Stimulated activated effector memory CD8-positive, alpha-beta T cell treated with anti-CD3 and anti-CD28 coated beads, Interleukin-12 subunit alpha, Interleukin-12 subunit beta, amount 100 ng/mL, for 72 hours (primary cell): ENCODE measurements at places on chromosomes 16 and 17.

- DNase-seq = no peak
Observed at GRCh38 chr16:85033171-85033570, 5.6 kb downstream of the KIAA0513 start.

DNA sequence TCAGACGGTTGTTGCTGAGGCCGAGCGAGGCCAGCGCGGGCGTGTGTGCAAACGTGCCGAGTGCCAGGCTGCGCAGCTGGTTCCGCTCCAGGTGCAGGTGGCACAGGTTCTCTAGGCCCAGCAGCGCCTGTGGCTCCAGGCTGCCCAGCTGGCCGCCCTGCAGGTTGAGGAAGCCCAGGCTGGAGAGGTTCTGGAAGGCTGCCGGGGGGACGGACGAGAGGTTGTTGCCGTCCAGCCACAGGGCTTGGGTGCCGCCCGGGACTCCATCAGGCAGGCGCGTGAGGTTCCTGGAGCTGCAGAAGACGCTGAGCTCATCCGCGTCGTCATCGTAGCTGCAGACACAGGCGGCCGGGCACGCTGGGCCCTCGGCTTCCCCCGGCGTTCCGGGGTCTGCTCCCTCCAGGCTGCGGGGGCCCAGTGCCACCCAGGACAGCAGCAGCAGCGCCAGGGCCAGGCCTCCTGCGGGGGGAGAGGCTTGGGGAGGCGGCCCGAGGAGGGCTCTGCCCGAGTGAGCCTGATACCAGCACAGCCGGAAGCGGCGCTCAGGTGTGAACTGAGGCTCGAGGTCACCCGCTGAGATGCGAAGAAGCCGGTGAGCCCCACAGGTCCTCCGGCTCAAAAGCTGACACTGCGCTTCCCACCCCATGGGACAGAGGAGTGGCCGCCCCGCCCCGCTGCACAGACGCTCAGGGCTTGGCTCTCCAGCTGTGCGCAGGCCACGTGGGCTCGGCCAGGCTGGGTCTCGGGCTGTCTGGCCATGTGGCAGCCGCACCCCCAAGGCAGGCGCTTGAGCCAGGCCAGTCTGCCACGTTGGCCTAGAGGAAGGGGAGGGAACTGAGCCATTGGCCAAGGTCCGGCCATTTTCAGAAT is 1.3 kb downstream of the IGFALS start:
- no peak for DNase-seq

DNA sequence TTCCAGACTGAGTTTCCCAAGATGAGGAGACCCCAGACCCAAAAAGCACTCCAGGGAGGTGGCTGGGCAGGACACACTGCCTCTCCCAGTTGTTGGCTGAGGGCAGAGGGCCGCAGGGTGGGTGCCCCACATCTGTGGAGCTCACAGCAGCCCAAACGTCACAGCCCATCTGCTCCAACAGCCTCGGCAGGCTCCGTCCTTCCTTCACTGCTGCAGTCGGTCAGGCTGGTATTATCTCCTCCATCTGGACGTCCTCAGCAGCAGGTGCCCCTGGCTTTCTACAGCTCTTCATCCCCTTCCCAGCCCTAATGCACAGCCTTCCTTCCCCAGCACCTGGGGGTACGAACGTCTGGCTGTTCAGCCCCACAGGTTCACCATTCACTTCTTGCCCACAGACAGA is 55.2 kb downstream of the PRMT7 start:
- DNase-seq = no peak

GRCh38 chr17:27306276-27306835 is 12.4 kb downstream of the WSB1 start:
- DNase-seq = no peak

DNA sequence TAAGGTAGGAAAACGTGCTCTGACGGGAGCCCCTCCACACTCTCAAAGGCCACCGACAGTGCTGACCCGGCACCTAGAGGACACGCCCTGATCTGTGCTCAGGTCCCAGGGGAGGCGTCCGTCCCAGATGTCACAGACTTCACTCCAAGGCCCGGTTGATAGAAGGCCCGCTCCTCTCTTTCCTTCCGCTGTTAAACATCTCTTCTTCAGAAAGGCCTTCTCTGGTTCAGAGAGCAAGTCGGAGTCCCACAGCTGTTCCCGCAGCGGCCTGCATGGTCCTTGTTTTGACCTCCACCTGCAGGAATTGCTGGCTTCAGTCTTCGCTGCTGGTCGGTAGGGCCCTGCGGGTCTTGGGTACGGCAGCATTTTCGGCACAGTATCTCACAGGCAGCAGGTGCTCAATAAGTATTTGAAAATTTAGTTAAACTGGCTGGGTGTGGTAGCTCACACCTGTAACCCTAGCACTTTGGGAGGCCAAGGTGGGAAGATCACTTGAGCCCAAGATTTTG is 88.5 kb downstream of the MRC2 start:
- no peak for DNase-seq

DNA sequence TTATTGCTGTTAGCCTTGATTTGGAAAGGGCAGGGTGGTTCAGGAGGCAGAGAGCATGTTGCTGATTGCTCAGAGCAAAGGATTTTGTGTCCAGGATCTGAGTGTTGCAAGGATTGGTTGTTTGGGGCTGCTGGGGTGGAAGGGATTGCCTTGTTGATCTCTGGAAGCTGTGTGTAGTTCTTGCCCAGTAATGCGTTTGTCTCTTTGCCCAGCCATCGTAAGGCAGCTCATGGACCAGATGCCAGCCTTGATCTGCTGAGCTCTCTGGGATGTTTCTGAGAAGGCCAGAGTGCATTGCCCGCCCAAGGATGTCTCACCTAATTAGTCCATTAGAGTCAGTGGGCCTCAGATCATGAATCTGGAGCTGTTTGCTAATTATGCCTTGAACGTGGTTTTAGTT is 33.6 kb downstream of the NKD1 start:
- DNase-seq = no peak

- DNase-seq = no peak
Observed at GRCh38 chr16:15981382-15981781, 32.0 kb downstream of the ABCC1 start.

DNA sequence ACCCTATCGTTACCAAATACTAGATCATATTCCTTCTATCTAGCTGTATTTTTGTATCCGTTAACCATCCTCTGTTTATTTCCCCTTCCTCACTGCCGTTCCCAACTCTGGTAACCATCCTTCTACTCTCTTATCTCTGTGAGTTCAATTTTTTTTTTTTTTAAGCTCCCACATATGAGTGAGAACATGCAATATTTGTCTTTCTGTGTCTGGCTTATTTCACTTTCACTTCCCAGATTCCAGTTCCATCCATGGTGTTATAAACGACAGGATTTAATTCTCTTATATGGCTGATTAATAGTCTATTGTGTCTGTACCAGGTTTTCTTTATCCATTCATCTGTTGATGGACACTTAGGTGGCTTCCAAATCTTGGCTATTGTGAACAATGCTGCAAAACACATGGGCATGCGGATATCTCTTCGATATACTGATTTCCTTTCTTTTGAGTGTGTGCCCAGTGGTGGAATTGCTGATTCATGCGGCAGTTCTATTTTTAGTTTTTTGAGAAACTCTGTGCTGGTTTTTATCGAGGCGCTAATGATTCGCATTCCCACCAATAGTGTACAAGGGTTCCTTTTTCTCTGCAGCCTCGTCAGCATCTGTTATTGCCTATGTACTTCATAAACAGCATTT is 599.6 kb downstream of the TMEM114 start:
- DNase-seq = no peak

DNA sequence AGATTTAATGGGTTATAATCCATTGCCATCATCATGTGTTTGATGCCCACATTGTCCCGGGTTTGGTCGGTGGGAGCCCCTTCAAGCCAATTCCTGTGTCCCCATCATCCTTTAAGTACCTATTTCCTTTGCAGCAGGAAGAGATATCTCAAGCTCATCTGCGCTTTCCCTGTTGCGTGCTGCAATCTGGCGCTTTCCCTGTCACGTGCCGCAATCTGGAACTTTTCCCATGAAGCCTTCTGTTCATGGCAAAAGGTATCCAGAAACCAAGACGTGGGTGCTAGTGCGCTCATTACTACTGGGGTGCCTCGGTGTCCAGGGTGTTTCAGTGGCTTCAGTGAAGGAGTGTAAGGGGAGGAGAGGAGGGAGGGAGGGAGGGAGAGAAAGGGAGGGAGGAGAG is 174.6 kb upstream of the ZNF469 start:
- no peak for DNase-seq

- no peak for DNase-seq
Observed at GRCh38 chr17:45009676-45010467, 41.6 kb downstream of the DCAKD start.

DNA sequence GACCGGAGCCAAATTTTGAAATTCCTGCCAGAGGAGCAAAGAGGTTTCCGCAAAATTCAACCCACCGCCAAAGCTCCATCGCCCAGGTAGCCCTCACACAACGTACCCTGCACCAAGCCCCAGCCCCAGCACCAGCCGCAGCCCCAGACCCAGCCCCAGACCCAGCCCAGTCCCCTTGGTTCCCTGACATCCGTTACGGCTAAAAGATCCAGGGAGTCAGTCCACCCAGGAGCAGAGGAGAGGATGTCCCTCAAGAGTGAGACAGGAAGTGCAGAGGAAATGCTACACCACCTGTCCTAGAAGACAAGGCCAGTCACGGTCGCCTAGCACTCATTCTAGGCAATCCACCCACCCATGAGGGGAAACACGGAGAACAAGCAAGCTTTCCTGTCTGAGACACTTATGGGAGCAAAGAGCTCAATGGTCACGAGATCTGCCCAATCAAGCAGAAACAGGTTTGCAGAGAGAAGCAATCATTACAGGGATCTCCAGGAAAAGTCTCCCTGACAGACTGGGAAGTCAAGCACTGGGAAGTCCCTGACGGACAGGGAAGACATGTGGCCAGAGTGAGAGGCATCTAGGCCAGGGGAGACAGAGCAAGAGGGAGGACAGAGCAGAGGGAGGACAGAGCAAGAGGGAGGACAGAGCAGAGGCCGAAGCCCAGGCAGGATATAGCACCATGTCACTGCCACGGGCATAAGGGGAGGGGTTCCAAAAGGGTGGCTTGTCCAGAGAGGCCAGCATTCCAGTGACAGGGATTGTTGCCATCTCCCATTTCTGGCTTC is 15.0 kb upstream of the KCNJ18 start:
- DNase-seq = no peak

DNA sequence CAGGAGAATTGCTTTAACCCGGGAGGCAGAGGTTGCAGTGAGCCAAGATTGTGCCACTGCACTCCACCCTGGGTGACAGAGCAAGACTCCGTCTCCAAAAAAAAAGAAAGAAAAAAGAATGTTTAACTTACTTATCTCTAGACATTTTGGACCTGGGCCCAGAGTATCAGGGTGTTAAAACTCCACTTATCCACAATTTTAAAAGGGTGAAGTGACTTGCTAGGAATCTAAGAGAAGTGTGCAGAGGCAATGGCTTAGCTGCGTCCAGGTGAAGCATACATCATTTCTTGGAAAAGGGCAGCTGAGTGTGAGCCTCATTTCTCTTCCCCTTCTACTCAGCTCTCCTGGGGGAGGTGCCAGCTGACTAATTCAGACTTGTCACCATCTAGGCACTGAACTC is 25.1 kb downstream of the ALDH3A2 start:
- no peak for DNase-seq

DNA sequence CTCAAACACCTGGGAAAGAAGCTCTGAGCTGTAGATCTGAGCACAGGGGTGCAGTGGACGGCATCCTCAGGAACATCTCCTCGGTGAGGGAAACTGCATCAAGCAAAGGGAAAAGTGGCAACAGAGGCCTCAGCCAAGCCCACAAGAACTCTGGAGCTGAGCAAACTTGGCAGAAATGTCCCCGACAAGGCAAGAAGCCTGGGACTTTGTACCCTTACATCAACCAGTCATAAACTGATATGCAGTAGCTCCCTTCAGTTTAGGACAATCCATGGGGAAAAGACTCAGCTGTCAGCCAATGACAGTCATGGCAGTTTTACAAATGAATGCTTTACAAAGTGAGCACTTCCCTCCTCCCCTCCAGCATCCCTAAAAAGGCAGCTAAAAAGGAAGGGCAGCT is 210.0 kb upstream of the DYNLRB2 start:
- no peak for DNase-seq

DNA sequence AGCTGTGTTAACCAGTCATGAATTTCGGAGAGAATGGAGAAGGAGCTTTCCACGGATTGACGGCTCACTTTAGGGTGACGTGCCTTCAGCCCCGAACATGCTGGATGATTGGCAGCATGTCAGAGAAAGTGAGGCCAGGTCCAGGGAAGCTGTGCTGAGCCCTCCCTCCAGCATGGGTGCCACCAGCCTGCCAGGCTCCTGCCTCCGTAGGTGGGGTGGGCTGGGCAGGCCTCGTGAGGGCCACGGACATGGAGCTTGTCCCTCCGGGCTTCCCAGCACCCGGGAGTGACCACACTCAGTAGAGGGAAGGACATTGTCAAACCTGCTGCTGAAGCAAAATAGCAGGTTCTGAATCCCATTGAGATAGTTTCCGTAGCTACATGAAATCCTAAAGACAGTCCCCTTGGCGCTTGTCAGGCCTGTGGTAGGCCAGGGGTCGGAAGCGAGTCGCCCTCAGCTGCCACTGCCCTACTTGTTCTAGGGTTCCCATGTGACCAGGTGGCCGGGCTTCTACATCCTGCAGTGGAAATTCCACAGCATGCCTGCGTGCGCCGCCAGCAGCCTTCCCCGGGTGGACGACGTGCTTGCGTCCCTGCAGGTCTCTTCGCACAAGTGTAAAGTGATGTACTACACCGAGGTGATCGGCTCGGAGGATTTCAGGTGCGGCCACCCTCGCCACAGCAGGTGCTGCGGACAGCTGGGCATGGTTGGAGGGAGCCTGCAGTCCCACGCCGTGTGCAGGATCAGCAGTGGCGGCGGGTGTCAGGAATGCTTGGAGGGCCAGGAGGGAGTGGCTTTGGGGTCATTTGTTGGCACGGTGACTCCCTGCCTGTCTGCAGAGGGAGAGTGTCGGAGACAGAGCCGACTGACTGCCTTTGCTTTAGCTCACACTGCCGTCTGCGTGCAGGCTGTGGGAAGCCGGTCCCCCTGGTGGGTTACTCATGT is 72.3 kb downstream of the SEC14L1 start:
- DNase-seq = no peak

DNA sequence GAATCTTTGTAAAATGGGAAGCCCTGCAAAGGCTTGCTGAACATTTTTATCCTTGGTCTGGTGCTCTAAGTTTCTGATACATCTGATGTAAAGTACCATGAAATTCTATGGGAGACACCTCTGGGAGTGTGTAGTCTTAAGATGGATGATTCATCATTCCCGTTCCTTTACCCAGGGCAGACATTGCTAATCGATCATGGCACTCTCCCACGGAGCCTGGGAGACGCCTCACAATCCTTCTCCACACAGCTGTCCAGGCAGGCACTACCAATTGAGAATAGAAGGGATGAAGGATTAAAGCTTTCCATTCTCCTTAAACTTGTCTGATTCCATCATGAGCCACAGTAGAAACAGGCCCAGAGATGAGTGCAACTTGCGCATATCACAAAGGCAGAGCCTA is 144.8 kb downstream of the GSG1L start:
- no peak for DNase-seq

DNA sequence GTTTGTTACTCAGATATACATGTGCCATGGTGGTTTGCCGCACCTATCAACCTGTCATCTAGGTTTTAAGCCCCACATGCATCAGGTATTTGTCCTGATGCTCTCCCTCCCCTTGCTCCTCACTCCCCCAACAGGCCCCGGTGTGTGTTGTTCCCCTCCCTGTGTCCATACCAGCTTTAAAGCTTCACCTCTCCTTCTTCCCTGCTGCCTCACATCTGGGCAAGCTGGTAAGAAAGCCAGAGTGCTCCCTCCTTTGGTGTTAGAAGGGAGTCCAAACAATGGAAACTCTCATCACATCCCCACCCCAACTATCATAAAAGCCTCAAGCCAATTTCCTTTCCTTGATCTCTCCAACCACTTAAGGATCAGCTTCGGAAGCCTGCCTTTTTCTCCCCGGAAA is 1115.6 kb upstream of the GOT2 start:
- DNase-seq = no peak
